Activated CD4-positive, alpha-beta T cell treated with anti-CD3 and anti-CD28 coated beads for 24 hours (primary cell): ENCODE measurements at places on chromosomes 12 and 14.

- no peak for DNase-seq
Measured at GRCh38 chr12:108701779-108702441, 29.4 kb downstream of the CORO1C start.

GRCh38 chr12:106493531-106493930, 89.3 kb upstream of the RFX4 start:
- no peak for DNase-seq

DNA sequence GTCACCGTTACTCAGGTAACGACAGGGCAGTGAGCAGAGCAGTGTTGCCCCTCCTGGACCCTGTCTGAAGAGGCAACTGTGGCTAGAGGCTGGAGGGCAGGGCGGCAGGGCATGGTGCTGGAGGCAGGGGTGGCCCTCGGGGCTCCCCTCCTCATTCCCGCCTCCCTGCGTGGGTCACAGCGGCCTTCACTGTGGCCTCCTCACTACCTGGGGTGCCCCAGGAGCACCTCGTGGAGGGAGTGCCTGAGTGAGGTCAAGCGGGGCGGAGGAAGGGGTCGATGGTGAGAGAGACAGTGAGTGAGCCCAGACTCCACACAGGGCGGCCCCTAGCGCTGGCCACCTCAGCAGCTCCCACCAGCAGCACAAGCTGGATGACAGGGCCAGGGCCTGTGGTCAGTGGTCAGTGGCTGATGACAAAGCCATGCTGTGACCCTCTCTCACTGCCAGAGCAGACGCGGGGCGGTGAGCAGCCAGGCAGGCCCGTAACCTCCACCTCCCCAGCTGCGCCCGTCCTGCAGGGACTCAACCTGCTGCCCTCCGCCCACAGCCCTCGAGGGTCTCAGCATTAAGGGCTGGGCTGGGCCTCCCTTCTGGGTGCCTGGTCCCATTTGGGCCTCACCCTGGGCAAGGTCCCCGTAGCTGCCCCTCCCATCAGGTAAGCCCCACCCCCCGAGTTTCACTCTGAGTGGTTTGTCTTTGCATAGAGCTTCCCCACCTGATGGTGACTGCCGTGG, 17.8 kb downstream of the GPR132 start:
- DNase-seq = no peak

GRCh38 chr12:111455448-111456320, 50.0 kb downstream of the SH2B3 start:
- DNase-seq = no peak

- DNase-seq = no peak
Measured at GRCh38 chr14:41668356-41668755, 61.7 kb downstream of the LRFN5 start.

DNA sequence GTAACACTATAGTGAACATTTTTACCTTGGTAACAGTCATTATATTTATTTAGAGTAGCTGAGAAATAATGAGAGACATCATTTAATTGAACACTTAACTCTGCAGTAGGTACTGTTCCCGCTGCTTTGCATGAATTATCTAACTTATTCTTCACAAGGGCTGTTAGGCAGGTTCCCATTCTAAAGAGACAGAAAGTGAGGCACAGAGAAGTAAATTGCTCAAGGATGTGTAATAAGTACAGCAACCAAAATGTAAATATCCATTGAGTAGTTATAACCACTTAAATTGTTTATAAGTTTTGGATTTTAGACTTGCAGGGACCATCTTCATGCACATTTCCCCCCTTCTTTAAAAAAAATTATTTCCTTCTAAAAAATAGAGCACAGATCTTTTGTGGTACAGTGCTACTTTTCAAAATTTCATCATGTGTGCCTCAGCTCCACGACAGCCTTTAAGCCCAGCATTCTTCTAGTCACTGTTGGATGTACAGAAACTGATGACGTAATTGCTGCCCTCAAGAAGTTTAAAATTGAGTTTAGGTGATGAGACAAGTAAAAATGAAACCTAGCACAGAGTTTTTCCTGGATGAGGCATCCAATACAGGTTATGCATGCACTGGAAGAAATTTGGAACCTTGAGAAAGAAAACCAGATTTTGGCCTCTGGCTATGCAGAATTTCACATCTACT, 6.0 kb upstream of the MANSC4 start:
- DNase-seq = no peak
